NCI-H1436 treated with DMSO at 0.1 percent for 48 hours (cell line): ENCODE measurements at places on chromosomes 16 and 17.

DNA sequence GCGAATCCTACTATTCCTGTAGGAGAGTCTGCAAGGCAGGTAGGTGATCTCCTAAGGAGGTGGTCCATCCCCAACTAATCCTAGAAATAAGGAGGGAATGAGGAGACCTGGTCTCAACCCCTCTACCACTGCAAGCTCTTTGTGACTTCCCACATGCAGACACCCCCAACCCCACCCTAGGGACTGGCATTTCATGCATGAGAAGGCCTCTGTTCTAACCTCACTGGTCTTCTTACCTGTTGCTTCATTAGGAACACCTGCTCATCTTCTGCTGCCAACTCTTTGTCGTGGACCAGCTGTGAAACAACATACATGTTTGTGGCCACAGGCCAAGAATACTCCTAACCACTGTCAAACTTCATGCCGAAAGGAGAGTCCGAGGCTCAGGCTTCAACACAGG is 22.6 kb downstream of the DYNC1LI2 start:
- DNase-seq = no peak

DNA sequence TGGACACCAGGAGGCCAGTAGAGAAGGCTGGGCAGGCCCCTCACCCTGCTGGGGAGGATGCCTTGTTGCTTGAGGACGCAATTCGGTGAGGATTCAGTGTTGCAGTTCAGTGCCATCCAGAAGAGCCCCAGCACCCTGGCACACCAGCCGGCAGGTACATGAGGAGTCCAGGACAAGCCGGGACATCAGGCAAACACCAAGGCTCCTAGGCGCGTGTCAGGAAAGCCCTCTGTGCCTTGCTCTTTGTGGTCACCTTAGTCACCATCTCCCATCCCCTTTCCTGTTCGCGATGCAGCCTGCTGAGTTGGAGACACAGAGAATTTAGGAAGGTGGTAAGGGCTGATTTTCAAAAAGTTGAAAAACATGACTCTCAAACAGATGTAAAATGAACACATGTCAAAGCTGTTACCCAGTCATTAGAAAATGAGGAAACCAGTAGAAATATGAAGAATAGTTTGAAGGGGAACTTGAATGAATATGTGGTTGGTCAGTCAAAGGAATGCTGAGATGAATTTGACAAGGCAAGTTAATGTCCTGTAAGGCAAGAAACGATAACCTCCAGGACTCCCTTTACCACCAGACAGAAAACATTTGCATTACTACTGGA is 2.3 kb upstream of the NCBP3 start:
- DNase-seq = no peak

GRCh38 chr17:3859940-3860339 is 13.9 kb upstream of the NCBP3 start:
- DNase-seq = no peak

DNA sequence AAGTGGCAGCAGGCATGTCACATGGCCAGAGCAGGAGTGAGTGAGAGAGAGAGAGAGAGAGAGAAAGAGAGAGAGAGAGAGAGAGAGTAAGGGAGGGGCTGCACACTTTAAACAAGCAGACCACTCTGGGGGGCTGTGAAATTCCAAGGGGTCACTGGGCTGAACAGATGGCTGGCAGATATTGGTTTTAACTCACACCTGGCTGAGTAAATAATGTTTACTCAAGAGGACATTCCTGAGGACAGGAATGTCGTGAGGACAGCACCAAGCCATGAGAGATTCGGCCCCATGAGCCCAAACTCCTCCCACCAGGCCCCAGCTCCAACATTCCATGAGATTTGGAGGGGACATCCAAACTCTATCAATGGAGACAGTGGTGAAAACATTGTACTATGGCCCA is 269.7 kb downstream of the CBLN1 start:
- DNase-seq = no peak

DNA sequence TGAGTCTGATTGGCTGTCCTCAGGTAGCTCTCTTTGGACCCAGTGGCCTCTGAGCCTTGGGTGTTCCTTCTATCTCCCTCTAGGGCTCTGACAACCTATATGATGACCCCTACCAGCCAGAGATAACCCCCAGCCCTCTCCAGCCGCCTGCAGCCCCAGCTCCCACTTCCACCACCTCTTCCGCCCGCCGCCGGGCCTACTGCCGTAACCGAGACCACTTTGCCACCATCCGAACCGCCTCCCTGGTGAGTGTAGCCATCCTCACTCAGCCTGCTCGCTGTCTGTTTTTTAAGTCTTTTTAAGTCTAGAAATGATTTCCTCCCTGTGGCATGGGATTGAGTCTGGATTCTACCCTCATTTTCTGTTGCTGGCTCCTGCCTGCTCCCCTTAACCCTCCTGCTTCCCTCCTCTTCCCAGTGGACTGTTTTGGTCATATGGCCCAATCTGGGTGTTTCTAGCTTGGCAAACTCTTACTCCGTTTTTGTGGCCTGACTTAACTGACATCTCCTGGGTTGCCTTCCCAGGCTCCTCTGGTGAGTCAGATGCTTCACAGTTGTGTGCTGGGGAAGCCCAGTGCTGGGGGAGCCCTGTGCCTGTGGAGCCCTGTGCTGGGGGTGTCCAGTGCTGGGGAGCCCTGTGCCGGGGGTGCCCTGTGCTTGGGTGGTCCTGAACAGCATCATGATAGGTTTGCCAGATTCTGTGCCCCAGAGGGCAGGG is 9.9 kb downstream of the TAOK2 start:
- DNase-seq = no peak

GRCh38 chr17:66021757-66022156 is 170.2 kb downstream of the CEP112 start:
- DNase-seq = no peak

DNA sequence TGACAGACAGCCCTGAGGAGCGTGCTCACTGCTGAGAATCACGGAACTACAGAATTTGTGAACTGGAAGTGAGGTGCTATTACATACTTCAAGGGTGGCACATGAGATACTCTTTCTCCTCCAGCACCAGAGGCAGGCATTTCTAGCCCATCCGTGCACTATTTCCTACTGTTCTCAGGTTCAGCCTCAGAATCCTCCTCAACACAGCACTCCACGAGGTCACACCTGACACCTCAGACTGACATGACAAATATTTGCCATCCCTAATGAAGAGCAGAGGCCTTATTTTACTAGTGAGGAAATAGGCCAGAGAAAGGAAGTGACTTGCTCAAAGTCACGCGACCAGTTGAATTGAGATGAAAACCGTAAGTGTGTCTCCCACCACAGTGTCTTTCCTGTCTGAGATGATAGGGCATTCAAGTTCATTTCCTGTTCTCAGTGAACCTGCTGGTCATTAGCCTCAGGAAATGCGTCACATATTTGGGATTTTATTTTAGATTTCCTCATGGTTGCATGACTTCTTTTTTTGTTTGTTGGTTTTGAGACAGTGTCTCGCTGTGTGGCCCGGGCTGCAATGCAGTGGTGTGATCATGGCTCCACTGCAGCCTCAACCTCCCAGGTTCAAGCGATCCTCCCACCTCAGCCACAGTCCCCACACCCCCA is 23.6 kb downstream of the SEZ6 start:
- no peak for DNase-seq

- no peak for DNase-seq
These were observed 34.4 kb downstream of the WWP2 start for GRCh38 chr16:69796285-69797118.

DNA sequence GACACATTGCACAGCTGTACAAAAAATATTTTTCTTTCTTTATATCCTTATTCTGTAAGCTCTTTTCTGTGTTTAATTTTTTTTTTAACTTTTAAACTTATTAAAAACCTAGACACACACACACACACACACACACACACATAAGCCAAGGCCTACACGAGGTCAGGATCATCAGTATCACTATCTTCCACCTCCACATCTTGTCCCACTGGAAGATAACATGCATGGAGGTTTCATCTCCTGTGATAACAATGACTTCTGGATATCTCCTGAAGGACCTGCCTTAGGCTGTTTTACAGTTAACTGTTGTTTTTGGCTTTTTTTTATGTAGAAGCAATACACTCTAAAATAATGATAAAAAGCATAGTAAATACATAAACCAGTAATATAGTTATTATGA is 71.2 kb downstream of the TNRC6C start:
- no peak for DNase-seq

- DNase-seq = no peak
These were observed 22.2 kb downstream of the SLC38A8 start for GRCh38 chr16:84020353-84020752.

DNA sequence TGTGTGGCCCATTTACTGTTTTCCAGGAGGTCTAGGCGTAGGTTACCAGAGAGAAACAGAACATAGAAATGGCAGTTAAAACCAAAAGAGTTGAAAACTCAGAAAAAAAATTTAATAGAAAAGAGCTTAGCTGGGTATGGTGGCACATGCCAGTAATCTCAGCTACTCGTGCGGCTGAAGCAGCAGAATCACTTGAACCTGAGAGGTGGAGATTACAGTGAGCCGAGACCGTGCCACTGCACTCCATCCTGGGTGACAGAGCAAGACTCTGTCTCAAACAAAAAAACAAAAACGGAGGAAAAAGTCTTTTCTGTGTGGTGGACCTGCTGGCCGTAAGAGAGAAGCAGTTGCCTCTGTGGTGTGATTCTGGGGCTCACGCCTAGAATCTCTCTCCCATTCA is 35.8 kb downstream of the MRTFB start:
- DNase-seq = no peak

GRCh38 chr17:3796110-3796821 is 4.7 kb downstream of the ITGAE start:
- no peak for DNase-seq

GRCh38 chr17:81578038-81578441 is 25.9 kb upstream of the FAAP100 start:
- no peak for DNase-seq
